Fibroblast of villous mesenchyme (primary cell): ENCODE measurements at places on chromosomes 5 and 9. TPM values are rescaled to one million over a fixed set of nuclear protein-coding genes. Genes with fewer than 3 reads are reported as not detected.

Gene DOCK8
- 0.32 and 2.6 TPM in 2 replicates for total RNA-seq

Gene AK8
- 0.32 TPM in 1 of 2 replicates, not detected in the other for total RNA-seq

Gene HACD4
- total RNA-seq = 10.0 and 22.0 TPM in 2 replicates

Gene NREP
- 146 and 253 TPM in 2 replicates for total RNA-seq

Gene SOHLH1
- not detected in 2 replicates for total RNA-seq

Gene SAPCD2
- 5.2 TPM in 2 replicates for total RNA-seq

Gene FIBCD1
- total RNA-seq = 4.3 and 19.3 TPM in 2 replicates

Gene LCN9
- total RNA-seq = not detected in 2 replicates

Gene CDC20B
- not detected in 2 replicates for total RNA-seq
